ENCODE measurements at places on chromosomes 11 and 22.

- DNase-seq = no peak
Measured at GRCh38 chr11:2924821-2925675, 4.2 kb downstream of the PHLDA2 start.

- no peak for DNase-seq
Measured at GRCh38 chr11:68525336-68525735, 64.8 kb downstream of the PPP6R3 start.

GRCh38 chr11:77882396-77882795 lies 61.5 kb downstream of the AAMDC start:
- DNase-seq = no peak

DNA sequence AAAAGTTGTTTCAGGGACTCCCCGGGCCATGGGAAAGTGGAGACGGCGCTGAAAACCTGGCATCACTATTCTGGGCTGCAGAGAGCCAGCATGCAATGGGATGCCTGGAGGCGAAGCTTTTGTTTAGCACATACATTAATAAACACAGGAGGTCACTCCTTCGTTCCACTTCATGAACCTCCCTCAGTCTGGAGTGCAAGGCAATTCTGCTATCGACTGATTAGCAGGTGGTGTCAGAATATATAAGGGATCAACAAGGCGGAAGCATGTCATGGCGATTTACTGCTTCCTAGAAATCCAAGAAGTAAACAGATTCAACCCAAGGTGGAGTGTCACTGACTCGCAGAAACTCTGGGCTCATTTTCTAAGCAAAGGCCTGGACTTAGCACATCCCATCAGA lies 45.4 kb upstream of the MN1 start:
- no peak for DNase-seq

- no peak for DNase-seq
Measured at GRCh38 chr22:20763630-20764470, 10.1 kb upstream of the SERPIND1 start.

DNA sequence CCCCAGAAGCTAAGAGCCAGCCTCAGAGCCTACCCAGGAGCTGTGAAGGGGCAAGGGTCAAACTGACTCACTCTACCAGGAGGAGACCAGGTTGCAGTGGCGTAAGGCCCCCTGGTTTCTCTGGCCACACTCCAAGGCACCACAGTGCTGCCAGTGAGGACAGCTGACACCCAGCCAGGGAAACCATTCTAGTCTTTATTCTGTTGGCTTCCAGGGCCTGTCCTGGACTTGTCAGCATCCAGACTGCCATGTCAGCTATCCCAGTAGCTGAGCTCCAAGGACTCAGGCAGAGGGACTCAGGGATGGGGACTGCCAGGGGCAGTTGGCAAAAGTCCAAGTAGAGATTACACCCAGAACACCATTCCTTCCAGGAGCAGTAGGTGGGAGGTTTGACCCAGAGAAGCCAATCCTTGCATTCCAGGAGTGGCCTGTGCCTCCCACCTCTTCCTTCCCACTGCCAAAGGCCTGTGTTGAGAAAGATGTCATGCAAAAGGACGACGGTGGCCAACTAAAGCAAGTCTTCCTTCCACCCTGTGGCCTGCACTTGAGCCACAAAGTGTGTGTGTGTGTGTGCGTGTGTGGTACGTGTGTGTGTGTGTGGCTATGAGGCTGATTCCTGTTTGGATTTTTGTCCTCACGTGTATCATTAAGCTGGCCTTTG lies 3.6 kb upstream of the MAPK8IP1 start:
- DNase-seq = no peak

DNA sequence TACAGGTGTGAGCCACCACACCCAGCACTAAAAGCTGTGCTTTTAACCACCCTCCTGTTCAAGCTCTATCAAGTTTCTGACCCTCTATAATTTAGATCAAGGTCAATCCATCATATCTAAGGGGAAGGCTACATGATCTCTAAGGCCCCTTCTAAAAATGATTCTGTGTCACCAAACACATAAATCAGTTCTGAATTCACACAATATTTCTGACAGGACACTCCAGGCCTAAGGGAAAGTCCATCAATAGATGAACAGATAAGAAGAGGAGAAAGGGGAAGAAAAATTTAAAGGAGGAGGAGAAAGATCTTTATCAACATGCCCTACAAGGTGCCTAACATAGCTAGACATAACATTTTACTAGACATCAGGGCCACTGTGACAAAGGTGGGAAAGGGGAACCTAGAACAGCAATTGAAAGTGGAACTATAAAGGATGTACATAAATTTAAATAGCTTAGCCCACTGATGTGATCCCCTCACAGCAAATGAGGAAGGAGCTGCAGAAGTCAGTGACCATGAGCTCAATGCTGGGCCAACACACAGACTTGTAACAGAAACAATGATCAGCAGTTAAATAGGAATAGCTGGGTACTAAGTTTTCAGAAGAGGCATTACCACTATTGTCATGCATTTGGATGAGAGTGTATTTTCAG lies 4.7 kb downstream of the PRCP start:
- no peak for DNase-seq

GRCh38 chr11:117960406-117960805 lies 25.8 kb upstream of the IL10RA start:
- no peak for DNase-seq

GRCh38 chr11:121563900-121564822 lies 111.4 kb upstream of the SORL1-AS1 start:
- no peak for DNase-seq

DNA sequence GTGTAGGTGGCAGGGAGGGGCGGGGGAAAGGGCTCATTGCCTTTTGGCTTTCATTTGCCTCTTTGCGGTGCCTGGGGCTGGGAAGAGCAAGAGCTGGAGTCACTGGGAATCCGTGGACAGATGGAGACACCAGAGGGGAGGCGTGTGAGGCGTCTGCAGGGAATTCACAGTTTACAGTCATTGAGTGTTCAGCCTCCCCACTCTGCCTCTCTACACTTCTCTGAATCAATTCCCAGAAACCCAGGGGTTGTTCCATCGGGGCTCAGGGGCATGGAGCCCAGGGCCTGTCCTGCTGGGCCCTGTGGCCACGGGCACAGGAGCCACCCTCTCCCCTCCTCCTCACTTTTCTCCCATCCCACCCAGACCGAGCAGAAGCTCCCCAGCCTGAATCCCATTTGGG lies 160.5 kb upstream of the NAV2 start:
- no peak for DNase-seq

- peak; percentile 54 for DNase-seq
Measured at GRCh38 chr22:23216461-23217170, 36.3 kb downstream of the BCR start.

DNA sequence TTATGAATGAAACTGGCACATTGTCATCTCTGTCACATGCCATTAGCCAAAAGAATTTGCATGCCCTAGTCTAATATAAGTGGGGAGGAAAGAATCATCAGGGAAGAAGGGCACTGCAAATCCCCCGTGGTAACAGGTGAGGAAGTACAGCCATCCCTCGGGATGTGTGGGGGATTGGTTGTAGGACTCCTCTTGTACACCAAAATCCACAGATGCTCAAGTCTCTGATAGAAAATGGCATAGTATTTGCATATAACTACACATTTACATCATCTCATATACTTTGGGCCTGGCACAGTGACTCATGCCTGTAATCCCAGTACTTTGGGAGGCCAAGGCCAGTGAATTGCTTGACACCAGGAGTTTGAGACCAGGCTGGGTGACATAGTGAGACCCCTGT lies 109.7 kb downstream of the HIPK3 start:
- DNase-seq = no peak

DNA sequence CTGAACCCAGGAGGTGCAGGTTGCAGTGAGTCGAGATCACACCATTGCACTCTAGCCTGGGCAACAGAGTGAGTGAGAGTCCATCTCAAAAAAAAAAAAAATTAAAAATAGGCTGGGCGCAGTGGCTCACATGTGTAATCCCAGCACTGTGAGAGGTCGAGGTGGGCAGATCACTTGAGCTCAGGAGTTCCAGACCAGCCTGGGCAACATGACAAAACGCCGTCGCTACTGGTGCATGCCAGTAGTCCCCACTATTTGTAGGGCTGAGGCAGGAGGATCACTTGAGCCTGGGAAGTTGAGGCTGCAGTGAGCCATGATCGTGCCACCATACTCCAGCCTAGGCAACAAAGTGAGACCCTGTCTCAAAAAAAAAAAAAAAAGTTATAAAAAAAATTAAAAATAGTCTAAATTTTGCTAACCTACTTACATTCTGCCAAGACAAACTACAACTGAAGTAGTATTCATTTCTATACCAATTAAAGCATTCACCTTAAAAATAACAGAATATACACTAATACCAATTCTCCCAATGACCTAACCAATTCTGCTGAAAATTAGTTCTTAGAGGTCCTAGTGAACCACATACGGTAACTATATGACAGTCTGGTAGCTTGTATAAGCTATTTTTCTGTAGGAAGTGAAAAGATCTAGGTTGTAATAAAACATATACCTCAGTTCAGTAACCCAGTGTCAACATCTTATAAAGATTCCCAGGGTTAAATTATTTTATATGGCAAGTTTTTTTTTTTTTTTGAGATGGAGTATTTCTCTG lies 7.1 kb downstream of the DDX6 start:
- DNase-seq = no peak

GRCh38 chr11:93655047-93655446 lies 6.4 kb upstream of the CEP295 start:
- DNase-seq = no peak

- no peak for DNase-seq
Measured at GRCh38 chr22:43553451-43554258, 141.8 kb downstream of the MPPED1 start.

DNA sequence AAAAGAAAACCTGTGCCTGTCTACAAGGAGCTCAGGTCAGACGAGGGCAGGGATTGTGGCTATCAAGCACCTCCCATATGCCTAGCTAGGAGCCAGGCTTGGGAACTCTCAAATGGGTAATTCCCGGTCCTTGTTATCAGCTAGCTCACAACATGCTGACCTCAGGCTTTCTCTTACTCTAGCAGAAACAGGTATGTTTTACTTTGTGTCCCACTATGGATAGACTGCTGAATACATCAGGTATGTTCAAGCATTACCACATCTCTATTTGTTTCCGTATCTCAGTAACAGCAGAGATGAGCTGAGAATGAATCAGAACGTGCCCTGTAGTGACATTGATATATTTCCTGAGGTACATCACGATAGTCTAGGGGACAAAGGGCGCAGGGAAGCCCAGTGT lies 29.4 kb downstream of the SHISA8 start:
- no peak for DNase-seq

DNA sequence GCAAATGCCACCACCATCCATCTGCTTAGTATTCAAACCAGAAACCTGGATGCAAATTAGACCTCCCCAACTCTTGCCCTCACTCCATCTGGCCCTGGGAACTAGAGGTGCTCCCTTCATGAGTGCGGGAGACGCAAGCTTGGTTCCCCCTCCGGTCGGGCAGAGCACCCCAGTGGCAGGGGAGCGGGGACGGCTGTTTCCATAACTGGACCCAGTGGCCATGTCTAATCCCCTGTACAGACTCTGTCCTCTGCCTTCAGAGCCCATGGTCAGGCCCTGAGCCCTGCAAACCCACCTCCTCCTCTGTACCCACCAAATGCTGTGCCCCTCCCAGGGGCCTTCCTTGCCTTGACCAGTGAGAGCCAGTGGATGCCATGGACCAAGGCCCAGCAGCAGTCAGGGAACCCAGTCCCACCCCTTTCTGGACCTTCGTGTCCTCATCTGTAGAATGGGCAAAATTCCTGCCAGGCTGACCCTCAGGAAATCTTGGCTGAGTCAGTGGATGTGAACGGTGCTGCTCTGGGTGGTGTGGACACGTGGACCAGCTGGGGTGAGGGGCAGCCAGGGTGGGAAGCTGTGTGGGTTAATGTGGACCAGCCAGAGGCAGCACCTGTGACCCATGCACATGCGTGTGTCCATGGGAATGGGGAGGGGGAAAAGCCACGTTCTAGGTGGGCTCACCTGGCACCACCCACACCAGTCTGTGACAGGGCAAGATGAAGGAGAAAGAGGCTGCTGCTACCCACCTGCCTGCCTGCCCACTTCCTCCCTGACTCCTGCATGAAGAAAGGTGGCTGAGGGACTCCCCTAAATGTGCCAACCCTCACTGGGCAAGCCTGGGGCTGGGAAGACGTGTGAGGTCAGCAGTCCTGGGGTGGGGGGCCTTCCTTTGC lies 72.8 kb downstream of the LRRC32 start:
- DNase-seq = no peak

- peak; percentile 51 for DNase-seq
Measured at GRCh38 chr11:70176940-70177689, 26.0 kb upstream of the FADD start.

DNA sequence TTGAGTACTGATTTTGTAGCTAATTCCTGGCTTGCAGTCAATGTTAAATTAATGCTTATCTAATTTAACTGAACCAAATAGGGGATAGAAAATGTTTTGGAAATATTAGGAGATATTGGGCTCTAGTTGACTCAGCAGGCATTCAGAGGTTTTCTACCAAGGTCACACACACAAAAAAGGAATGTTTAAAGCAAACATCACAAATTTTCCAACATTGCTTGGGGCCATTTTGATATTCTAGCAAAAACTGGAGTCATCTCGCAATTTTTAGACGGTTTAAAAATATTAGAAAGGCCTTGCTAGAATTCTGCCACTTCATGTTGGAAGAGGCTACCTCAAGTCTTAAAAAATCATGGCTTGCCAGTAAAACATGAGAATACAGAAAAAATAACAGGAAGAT lies 2082.1 kb upstream of the RAG2 start:
- DNase-seq = no peak

DNA sequence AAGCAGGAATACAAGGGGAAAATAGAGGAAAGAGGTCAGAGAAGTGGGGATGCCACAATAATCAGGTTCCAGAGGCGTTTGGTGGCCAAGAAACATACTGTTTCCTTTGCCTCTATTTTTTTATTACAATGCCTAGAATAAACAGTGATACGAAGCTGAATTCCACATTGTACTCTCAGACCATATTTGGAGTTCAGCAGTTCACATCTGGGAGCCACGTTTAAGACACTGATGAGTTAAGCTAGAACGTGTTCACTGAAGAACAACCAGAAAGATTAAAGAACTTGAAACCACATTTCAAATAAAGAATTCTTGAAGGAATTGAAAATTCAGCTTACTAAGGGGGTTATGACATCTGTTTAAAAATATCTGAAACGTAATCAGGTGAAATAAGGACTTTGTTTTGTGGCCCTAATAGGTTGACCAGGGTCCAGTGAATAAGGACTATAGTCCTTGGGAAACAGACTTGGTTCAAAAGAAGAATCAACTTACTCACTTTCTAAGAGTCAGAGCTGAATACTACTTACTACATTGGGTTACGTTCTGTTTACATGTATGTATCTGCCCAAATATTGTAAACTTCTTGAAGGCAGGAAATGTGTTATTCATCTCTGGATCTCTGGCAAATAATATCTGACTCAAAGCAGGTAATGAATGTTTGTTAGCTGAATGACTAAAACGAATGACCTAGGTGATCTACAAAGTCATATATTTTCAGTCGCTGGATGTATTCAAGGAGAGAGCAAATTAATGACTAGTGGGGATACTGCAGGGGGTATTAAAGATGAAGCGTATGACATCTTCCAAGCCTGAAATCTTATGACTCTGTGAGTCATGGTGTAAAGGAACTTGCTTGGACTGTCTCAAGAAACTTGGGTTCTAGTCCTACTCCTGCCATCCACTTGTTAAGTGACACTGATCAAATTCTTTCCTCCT lies 247.0 kb upstream of the NARS2 start:
- no peak for DNase-seq
